Right atrium auricular region (tissue), 2 donors: ENCODE measurements at places on chromosomes 7 and 10.
A peak's percentile ranks its signal among the peaks of the same experiment; 100 is the strongest.

DNA sequence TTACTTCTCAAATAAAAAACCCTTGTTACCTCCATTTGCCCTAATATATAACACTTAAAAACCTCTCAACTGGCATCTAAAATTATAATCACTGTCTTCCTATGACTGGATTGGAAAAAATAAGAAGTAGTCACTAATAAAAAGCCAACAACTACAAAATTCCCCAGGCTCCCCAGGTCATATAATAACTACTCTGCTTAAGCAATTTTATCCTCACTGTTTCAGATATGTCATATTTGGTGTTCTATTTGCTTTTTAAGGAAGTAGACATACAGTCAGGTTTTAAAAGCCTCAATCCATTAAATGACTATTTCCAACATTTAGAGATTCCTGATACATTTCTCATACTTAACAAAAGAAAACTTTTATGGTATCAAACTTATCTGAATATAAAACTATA, 2.4 kb downstream of the H2AZ2 start:
- no peak for DNase-seq

GRCh38 chr10:12262278-12262981, 66.4 kb downstream of the CDC123 start:
- no peak for DNase-seq

DNA sequence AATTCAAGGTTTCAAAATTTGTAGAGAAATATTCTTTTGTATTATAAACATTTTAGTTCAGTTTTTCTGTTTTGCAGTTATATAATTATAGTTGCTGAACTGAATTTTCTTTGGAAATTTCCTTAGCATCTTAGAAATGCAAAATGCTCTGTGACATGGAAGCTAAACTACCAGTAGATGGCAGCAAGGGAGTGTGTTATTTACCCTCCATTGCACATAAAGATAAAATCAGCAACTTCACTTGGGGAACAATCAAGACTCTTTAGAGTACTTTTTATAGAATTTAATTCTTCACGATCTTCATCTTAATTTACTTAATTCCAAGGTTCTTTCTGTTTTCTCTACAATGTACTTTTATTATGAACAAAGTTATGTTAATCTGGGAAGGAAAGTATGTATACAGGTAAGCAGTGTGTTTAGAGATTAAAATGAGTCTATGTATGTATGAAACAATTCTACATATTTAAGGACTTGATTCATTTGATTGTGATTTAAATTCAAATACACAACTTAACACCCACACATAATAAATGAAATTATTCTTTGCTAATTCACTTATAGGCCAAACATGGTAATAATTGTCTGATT, 404.2 kb downstream of the THSD7A start:
- DNase-seq, result no peak

DNA sequence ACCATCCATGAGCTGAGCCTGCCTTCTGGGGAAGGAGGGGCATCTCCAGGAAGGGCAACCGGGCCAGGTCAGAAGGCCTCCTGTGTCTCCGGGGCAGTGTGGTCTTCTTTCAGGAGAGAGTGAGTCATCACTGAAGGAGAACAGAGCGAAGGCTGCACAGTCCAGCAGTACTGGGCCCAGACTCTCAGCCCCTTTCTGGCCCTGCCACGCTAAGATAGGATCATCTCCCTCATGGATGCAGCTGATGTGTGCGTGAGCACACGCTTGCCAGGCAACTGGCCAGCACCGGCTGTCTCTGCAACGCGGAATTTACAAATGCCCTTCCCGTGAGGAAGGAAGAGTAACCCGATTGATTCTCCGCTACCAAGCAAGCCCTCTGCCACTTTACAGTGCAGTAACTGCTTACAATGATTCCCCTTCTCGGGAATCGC, 328.2 kb downstream of the TNS3 start:
- DNase-seq, result peak; percentile 73

DNA sequence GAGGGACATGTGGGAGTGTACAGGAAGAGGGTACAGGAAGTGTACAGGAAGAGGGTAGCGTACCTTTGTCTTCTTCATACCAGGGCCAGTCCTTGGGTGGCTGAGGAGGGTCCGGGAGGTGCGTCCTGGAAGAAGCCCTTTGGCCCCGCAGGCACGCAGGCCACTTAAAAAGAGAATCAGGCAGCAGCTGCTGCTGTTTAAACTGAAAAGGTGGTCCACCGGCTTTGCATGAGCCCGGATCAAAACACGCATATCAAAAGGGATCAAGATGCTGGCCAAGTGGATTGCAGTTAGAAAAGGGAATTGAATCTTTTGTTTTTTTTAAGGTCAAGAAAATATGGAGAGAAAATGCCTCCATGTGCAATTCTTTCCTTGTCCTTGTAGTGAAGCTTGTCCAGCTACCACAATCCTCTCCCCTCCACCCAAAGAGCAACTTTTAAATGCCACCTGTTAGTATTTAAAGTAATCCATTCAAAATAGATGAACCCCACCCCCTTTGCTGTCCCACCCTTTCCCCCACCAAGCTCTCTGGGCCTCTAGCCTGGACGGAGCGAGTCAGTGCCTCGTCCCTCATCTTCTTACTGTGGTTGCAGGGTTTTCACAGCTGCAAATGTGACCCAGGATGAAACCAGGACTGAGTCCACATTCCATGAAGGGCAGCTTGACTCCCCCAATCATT, 142.8 kb downstream of the GLCCI1 start:
- no peak for DNase-seq
